Lower leg skin (tissue), 4 donors: ENCODE measurements at places on chromosomes 6 and 20. TPM values are rescaled to one million over a fixed set of nuclear protein-coding genes. Genes with fewer than 3 reads are reported as not detected.

DNA sequence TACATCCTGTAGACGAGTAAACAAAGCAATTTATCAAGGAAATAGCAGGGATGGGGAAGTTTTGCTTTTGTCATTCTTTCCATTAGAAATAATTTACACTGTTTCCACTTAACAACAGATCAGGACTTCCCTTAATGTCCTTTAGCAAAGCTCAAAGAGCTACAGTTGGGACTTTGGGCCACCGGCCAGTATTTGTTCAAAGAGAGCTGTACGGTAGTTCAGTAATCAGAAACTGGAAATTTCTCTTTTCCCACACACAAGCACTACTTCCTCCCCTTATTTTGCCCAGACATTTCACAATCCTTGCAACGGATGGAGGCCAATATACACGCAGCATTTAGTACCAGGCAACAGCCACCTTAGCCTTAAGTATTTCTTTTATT lies 12.1 kb upstream of the HINT3 start:
- peak; percentile 48 for DNase-seq

DNA sequence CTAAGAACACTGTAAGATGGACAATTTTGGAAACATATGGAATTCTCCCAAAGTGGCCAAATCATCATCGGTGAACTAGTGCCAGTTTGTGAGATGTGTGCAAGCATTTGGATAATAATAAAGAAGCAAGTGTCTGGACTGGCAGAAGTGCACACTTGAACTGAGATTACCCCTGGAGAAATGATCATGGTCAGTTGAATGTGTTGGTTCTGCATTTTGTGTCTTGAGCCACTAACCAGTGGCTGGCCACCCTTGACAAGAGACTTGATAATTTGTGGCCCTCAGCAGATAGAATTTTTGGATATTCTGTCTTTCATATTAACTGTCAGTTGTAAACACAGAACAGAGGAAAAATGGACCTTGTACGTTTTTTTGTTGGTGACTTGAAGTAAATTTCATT lies 37.4 kb downstream of the CITED2 start:
- DNase-seq: no peak

GRCh38 chr6:154229786-154230185 lies 126.8 kb downstream of the IPCEF1 start:
- no peak for DNase-seq

- no peak for DNase-seq
Measured at GRCh38 chr6:35948725-35949124, 27.8 kb upstream of the SRPK1 start.

DNA sequence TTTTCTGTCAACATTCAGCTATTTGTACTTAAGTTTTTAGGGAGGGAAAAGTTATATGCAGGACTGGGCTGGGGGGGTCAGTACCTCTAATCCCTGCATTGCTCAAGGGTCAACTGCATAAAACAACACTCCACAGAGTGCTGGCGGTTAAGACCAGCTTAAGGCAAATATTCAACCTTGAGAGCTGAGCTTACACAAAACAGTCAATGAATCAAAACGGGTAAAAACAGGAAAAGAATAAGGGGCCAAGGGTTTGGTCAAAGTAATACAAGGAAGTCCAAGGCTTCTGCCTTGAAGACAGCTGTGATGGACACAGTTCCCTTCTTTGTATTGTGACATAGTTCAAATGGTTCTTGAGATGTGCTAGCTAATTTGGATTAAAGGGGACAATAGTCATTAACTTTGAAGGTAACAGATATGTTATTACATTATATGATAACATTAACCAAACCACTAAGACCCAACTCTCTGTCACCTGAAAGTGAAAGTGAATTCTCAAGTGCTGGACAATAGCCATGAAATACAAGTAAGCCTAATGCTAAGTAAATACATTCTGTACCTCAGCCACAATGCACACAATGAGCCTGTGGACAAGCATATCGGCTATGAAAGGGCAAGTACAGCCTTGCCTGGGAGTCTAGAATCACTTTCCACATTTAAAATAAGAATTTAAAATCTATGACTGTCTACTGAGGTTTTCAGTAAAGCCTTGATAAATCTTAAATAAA lies 106.8 kb downstream of the PDE10A start:
- no peak for DNase-seq

DNA sequence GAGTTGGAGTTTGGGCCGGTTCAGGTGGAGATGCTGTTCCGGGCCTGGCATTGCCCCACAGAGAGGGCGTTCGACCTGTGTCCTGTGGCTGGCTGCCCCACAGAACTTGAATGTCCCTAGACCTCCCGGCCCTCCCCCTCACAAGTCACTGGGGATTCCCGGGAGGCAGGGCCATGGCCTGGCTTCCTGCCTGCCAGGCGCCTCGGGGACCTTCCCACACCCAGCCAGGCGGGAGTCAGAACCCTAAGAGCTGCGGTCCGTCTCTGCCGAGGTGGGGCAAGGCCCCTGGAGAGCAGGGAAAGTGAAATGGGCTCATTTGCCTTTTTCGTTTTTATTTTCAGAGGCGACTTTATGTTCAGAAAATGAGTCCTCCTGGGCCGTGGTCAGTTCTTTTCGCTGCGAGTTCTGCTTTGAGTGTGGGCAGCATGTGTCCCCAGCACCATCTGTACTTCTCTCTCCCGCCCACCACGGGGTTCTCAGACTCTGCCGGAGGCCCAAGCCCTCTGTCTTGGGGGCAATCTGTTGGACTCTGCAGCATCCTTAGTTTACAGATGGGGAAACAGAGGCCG lies 8.5 kb downstream of the RBM38 start:
- no peak for DNase-seq

DNA sequence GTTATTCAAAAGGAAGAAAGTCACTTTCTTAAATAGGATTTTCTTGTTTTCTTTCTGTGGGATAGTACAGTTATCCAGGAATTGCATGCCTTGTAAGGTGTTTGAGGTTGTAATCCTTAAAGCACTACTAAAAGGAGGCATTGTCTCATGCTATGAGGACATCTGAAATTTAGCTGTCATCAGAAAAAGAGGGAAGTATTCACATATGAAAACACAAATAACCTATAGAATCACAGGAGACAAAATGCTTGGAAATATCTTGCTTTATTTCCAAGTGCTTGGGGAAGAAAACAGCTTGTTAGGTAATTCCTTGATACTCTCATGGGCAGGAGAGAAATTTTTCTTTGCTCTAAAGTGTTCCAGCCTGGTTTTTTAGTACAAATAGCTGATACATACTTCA lies 40.1 kb downstream of the HECA start:
- no peak for DNase-seq

DNA sequence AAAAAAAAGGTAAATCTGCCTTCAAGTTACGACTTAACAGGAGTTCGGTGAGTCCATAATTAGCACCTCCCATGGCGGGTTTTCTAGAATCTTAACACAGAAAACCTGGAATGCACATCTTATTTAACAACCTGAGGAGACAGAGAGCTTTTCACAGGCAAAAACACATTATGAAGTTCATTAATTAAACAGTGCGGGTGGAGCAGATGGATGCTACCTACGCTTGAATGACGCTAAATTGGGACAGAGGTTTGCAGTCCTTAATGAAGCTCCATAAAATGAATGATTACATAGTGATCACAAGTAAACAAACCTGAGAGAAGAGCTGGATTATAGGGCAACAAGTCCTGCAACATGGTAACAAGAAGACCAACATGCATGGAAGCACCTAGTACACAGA lies 81.0 kb downstream of the INSM1 start:
- no peak for DNase-seq

GRCh38 chr6:143283887-143284645 lies 166.4 kb downstream of the ADAT2 start:
- no peak for DNase-seq

- no peak for DNase-seq
Measured at GRCh38 chr20:4490606-4491280, 231.0 kb upstream of the PRND start.

DNA sequence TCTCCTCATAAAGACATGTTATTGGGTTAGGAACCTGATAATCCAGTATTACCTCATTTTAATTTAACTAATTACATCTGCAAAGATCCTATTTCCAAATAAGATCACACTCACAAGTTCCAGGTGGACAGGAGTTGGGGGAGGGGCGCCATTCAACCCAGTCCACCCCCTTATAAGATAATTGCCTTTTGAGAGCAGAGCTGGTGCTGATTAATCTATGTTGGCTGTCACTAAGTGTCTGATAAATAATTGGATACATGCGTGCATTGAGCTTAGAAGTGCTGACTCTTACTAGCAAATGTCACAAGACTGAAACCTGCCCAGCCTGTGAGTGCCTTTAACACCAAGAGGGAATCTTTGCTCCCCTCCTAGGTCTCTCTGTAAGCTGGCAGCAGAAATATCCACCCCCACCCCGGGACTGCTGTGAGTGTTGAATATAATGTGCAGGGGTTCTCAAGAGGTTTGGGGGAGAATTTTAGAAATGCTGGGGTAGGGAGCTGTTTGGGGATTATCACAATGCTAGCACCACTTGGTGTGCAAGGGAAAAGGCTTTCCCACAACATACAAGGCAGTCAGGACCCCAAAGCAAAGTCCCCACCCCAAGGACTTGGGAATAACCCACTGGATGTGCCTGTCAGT lies 87.5 kb downstream of the ANKRD60 start:
- peak; percentile 17 for DNase-seq

GRCh38 chr20:38004416-38004815 lies 28.8 kb downstream of the TTI1 start:
- no peak for DNase-seq

Gene KCNK15
- total RNA-seq: 1.5 TPM

Gene VSTM2L
- 0.64 TPM for total RNA-seq

Gene CCN6
- total RNA-seq: 1.9 TPM

Gene GJE1
- total RNA-seq: not detected

Gene AIF1
- total RNA-seq: 8.3 TPM

Gene NMBR
- total RNA-seq: not detected

Gene RNF182
- 1.3 TPM for total RNA-seq

Gene RNF39
- total RNA-seq: 113 TPM

Gene CLPSL1
- not detected for total RNA-seq

Gene FNDC11
- 0.39 TPM for total RNA-seq

Gene PACRG
- 3.9 TPM for total RNA-seq

Gene CCDC167
- 15.4 TPM for total RNA-seq

Gene HLA-F
- 95.6 TPM for total RNA-seq

Gene HSPA1L
- total RNA-seq: 2.3 TPM

Gene ZBTB46
- total RNA-seq: 1.2 TPM

Gene B3GAT2
- total RNA-seq: not detected
